ENCODE measurements at places on chromosomes 7 and 10.

DNA sequence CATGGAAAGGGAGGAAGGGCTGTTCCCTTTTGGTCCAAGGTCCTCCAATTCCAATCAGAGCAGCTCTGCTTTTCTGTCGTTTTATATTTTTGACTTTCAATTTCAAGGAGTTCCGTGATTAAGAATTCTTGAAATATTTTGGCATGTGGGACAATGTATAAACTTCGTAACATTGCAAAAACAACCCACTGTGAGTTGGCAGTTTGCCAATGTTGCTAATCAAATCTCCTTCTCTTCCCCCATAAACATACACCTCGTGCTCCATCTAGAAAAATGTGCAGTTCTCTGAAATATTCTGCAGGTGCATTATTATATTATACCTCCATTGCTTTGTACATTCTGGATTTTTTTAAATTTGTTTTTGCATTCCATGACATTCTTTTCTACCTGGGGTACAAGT lies 49.8 kb downstream of the POU6F2 start:
- no peak for DNase-seq

DNA sequence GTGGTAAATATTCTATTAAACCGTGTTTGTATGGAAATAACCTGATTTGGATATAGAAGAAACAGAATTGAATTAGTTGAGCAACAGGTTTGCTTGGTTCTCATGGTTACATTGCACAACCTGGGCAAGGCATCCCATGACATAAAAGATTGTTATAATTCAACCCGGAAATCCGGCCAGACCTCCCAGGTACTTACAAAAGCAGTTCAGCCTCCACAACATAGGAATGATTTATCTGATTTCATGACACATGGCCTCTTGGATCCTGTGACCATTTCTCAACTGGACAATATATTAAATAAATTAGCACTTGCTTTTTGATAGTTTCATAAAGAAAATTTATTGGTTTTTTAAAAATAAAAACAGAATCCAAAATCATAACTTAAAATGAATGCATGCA lies 55.1 kb upstream of the PTPN12 start:
- no peak for DNase-seq

DNA sequence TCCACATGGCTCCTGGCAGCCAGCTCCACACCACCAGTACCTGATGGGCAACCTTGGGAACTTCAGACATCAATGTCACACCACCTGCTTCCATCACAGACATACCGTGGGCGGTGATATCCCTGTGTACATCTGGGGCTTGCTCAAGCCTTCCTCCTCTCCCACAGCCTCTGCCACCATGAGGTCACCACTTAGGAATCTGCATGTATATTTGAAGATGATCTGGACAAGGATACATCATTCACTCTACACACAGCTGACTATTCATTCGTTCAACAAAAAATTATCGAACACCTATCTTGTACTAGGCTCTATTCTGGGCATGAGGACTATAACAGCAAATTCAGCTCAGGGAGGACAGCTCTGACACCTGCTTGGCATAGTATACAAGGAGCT lies 6.8 kb downstream of the DLG5 start:
- no peak for DNase-seq

GRCh38 chr10:77011874-77012811 lies 625.5 kb downstream of the KCNMA1 start:
- DNase-seq, result no peak

GRCh38 chr7:129951226-129952085 lies 1.3 kb downstream of the UBE2H start:
- DNase-seq, result no peak

DNA sequence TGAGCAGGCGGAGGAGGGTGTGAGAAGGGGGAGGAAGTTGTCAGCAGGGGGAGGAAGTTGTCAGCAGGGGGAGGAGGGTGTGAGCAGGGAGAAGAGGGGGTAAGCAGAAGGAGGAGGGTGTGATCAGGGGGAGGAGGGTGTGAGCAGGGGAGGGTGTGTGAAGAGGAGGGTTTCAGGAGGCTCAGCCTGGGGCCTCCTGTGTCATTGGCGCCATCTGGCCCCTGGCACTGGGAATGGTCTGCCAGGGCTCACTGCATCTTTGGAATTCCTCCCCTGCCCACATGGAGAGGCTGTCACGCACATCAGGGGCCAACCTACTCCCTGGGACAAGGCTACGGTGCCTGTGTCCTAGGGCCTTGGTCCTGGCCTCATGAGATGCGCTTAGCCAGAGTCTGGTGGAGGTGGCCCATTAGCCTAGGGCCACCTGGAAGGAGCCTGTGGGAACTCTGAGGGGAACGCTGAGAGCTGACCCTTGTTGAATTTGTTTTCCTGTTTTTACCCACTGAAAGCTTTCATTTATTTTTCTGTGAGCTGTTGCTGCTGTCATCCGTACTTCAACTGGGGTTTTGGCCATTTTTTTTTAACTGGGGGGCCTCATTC lies 18.0 kb downstream of the CAMK2B start:
- DNase-seq, result no peak

GRCh38 chr7:34219153-34219718 lies 313.9 kb downstream of the BMPER start:
- DNase-seq, result no peak

- no peak for DNase-seq
These were observed 159.8 kb downstream of the WDR37 start for GRCh38 chr10:1215862-1216573.

- no peak for DNase-seq
These were observed 88.5 kb downstream of the DLG5 start for GRCh38 chr10:77837925-77838595.

- DNase-seq, result no peak
These were observed 167.7 kb upstream of the PPP1R3A start for GRCh38 chr7:114086537-114086913.

DNA sequence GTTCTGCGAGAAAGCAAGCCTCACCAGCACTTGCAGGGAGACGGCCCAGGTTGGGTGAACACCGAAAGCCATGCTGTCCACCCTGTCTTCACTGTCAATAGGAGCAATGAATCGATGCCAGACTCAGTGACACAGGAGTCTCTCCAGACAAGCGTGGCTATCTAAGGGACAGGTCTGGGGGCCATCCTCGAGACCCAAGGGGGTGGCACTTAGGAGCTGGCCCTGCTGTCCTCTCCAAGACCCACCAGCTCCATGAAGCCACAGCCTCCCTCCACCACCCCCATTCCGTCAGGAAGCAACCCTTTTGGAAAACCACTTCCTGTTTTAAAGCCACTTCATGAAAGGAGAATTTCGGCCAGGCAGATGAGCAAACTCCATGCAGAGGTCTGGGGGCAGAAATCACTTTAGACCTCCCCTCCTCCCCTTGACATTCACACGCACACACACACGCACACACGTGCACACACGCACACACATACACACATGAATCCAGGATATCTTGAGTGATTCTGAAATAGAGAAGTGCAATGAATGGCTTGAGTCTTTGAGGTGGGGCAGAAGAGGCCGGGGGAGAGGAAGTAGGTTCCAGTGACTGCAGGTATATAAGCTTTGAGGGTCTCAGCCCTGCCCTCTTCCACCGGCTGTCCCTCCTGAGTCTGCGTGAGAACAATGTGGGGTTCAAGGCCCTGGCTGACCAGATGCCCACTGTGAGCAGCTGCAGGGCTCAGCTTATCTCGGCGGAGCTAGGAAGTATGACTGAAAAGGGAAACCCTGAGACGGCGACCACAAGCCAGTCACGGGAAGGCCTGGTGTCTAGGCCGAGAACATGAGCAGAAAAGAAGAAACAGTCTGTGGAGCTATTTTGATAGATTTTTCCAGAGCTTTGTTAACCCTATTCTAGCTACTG lies 25.0 kb downstream of the RGS10 start:
- DNase-seq, result no peak

Data from stimulated activated CD8-positive, alpha-beta memory T cell treated with anti-CD3 and anti-CD28 coated beads, Interleukin-7, amount 100 ng/mL, for 1 hour (primary cell).